Cerebellar cortex (tissue), 1 donor: ENCODE measurements at places on chromosomes 12 and 14.
A peak's percentile ranks its signal among the peaks of the same experiment; 100 is the strongest.

- DNase-seq, result no peak
These were observed 56.4 kb downstream of the PITPNM2 start for GRCh38 chr12:123094349-123095077.

DNA sequence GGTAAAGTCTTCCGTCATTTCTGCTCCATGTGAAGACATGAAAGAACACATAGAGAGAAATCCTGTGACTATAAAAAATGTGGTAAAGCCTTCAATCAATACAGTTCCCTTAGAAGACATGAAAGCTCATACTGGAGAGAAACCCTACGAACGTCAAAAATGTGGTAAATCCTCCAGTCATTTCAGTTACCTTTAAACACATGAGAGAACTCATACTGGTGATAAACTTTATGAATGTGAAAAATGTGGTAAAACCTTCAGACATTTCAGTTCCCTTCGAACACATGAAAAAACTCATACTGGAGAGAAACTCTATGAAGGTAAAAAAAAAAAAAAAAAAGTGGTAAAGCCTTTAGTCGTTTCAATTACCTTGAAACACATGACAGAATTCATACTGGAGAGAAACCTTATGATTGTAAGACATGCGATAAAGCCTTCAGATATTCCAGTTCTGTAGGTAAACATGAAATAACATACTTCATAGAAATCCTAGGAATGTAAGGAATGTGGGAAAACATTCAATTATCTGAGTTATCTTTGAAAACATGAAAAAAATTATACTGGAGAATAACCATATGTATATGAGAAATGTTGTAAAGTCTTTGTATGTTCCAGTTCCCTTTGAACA, 60.4 kb downstream of the MAP4K5 start:
- DNase-seq, result no peak

- DNase-seq, result no peak
These were observed 623 bp upstream of the C14orf132 start for GRCh38 chr14:96038558-96038919.

- no peak for DNase-seq
These were observed 17.9 kb downstream of the PLD4 start for GRCh38 chr14:104942586-104942985.

- DNase-seq, result no peak
These were observed 612.0 kb downstream of the FLRT2 start for GRCh38 chr14:86141966-86142365.

DNA sequence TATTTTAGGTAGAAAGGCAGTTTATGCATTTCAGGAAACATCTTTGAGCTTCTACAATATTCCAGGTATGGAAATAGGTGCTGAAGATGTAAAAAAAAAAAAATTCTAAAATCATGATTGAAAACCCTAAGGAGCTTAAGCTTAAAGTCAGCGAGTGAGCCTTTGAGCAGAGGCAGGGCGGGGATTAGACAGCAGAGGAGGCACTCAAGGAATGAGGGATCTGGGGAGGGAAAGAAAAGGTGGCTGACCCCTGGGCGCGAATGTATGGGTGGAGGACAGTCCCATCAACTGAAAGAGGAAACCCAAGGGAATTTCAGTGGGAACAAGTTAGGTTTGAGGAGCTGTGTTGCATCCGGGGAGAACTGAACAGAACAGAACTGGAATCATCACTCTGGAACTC, 6.4 kb upstream of the PTMS start:
- no peak for DNase-seq

GRCh38 chr14:104879983-104880565, 15.0 kb downstream of the CEP170B start:
- DNase-seq, result no peak

DNA sequence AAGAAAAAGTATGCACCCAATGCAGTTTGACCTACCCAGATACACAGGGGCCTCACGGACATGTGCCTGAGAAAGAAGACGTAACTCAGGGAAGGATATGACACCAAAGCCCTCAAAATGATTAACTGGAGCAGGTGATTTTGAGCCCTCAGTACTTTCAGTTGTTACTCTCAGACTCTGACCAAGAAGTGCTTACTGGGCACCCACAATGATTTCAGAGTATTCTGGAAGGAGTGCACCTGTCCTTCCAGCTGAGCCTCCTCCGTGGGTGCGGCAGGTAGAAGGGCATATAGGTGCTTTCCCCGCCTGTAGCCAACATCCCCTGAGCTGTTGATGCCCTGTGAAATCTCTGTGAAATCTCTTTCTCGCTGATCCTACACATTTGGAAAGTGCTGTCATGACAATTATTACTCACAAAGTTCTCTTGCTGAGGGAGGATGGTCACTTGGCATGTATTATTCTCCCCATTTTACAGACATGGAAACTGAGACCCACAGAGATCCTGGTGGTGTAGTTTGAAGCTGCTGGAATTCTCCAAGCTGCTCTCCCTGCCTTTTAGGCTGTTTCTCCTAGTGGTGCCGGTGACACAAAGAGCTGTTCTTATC, 154.3 kb upstream of the CCND2 start:
- DNase-seq, result no peak

- DNase-seq, result no peak
These were observed 63.0 kb upstream of the NRXN3 start for GRCh38 chr14:78107166-78107565.

- DNase-seq, result no peak
These were observed 3.0 kb downstream of the HSP90B1 start for GRCh38 chr12:103933237-103933636.

- no peak for DNase-seq
These were observed 572 bp downstream of the RAN start for GRCh38 chr12:130872179-130873096.

GRCh38 chr12:99386907-99387306, 260.6 kb upstream of the GARIN6 start:
- DNase-seq, result peak; percentile 32

DNA sequence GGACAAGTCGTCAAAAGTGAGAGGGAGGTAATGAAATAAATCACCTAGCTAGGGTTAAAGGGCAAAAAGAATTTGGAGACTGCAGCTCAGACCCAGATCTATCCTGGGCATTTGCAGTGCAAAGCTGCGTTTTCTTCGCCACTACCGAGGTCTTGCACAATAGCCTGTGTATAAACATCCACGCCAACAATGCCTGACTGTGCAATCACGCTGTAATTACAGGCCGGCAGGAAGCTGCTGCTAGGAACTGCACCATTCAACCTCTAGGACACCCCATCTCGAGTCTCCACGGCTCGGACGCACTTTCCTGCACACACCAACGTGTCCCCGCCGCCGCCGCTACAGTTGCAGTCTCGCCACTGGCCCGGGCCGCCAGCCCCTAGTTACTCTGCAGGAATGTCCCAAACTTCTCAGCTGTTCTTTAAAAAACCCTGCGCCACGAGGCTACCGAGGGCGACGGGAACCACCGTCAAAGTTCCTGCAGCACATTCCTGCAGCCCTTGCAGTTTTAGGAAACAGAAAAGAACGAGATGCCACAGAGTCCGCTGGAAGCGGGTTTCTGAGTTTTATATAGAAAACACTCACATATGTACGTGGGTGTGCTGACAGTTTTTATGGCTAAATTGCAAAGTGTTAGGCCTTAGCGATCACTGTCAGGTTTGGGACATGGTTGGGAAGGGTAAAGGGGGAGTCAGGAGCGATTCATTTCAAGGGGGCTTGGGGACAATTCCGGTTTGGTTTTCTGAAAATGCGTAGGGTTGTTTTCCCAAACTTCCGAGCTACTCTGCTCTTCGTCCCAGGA, 65.6 kb upstream of the PTGR2 start:
- DNase-seq, result peak; percentile 68

- no peak for DNase-seq
These were observed 105.4 kb downstream of the SRGAP1 start for GRCh38 chr12:63949902-63950301.

- no peak for DNase-seq
These were observed 192.0 kb upstream of the HMGA2 start for GRCh38 chr12:65632131-65632855.

DNA sequence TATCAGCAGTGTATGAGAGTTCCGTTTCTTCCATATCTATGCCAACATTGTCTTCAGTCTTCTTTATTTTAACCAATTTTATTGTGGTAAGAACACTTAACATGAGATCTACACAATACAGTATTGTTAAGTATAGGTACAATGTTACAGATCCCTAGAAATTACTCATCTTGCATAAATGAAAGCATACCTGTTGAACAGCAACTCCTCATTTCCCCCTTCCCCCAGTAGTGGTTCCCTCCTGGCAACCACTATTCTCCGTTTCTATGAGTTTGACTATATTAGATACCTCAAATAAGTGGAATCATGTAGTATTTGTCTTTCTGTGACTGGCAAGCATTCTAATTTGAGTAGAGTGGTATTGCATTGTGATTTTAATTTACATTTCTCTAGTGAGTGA, 150.5 kb downstream of the CRADD start:
- no peak for DNase-seq

GRCh38 chr14:24037658-24038037, 14.2 kb upstream of the CARMIL3 start:
- DNase-seq, result peak; percentile 47

GRCh38 chr14:64692986-64693809, 11.0 kb upstream of the PLEKHG3 start:
- peak; percentile 95 for DNase-seq

DNA sequence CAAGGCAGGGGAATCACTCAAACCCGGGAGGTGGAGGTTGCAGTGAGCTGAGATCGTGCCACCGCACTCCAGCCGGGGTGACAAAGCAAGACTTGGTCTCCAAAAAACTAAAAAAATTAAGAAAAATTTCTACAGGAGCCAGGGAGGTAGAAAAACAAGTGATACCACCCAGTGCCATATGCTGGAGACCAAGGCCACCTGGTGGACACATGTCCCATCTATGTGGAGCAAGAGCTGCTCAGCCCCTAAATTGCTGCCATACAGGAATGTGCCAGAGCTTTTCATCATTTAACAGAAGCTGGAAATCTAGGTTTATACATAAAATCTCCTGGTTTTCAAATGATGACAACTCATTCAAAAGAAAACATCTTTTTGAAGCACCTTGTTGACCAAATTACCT, 61.4 kb upstream of the ELK3 start:
- DNase-seq, result peak; percentile 42

DNA sequence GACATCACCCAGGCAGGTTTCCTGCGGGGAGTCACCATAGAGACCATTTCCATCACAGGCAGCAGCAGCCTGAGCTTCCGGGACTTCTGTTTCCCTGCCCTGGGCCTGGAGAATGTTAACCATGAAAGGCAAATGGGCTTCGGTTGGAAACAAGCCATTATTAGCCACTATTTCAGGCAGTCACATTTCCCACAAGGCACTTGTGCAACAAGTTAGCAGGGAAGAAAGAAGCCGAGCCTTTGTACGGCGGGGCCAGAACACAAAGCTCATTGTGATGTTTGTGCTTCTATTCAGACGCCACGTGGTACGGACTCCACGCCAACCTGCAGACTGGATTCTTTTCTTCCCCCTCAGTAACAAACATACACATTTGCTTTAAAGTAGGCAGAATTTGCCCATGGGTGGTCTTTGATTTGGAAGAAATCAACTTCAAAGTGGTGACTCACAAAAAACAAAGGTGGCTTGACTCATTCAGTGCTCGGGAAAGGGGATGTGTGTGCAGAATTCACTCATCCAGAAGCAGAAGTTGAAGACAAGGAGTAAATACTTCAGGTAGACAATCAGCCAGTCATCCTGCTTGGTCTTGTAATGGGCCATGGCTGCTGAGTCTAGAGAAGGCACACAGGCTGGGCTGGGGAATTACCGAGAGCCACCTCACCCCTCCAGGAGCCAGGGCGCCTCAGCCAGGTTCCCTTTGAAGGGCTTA, 154.2 kb upstream of the PRMT8 start:
- DNase-seq, result no peak

GRCh38 chr12:129937426-129937825, 33.6 kb upstream of the TMEM132D start:
- DNase-seq, result no peak

- no peak for DNase-seq
These were observed 9.0 kb downstream of the ARHGDIB start for GRCh38 chr12:14952299-14952921.
